ENCODE measurements at places on chromosomes 2 and 18.

- DNase-seq = no peak
Measured at GRCh38 chr2:168560817-168561499, 104.9 kb downstream of the CERS6 start.

DNA sequence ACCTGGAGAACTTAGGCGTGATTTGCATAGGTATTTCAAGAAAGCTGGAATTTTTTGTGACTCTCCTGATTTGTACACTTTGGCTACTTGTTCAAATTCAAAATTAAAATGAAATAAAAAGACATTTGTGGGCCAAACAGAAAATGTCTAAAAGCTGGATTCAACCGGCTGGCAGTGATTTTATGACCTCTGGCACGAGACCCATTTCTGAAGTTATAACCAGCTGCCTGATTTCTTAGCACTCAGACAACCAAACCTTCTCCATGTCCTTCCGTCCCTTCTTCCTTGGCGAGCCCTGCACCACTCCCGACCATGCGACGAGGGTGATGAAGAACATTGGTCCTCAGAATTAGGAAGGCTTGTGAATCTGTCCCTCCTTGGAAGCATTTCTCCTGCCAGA is 19.7 kb downstream of the PKDCC start:
- DNase-seq = no peak

DNA sequence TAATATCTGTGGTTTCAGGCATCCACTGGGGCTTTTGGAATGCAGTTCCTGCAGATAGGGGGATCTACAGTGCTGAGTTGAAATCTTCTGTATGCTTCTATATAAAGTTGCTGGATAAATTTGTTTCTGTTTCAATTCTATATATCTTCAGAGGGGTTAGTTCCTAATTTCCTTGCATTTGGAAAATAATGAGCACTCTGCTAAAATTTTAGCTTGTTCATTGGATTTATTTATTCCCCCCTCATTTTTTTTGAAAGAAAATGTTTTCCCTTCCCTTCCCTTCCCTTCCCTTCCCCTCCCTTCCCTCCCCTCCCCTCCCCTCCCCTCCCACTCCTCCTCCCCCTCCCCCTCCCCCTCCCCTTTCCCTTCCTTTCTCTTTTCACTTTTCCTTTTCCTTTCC is 212.3 kb downstream of the GPD2 start:
- no peak for DNase-seq

- no peak for DNase-seq
Measured at GRCh38 chr18:71913641-71914040, 630.5 kb downstream of the CBLN2 start.

- DNase-seq = no peak
Measured at GRCh38 chr2:68403199-68403644, 38.1 kb downstream of the PLEK start.

DNA sequence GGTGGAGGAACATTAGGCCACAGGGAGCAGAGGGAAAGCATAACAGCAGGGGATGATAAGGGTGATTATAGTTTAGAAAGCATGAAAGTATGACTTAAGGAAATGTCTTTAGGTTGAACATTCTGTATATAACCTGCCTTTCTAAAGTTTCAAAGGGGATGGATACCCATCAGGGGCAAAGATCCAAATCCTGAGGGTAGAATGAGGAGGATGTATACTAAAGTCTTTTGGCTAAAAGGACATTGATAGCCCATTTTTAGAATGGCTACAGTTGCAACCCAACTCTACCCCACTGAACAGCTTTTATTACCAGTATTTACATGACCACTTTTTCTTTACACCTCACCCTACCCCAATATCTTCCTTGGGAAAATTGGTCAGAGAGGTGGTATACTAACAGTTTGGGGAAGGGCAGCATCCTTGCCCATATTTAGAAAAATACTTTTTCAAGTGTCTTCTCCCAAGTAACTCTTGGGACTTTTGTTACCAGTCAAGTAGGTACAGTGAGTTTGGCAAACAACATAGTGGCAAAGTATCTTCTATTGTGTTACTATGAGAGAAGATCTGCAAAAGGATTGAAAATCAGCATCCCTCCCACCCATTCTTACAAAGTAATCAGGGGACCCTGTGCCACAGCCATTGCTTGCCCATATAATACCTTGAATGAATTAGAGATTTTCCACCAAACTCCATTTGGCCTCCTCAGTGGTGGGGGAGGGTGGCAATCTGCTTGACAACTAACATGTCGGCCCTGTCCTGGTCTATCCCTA is 8.3 kb downstream of the MAT2A start:
- no peak for DNase-seq

- DNase-seq = peak; percentile 25
Measured at GRCh38 chr18:10442551-10442971, 11.9 kb upstream of the APCDD1 start.

- DNase-seq = no peak
Measured at GRCh38 chr2:47535996-47536395, 133.0 kb downstream of the MSH2 start.

DNA sequence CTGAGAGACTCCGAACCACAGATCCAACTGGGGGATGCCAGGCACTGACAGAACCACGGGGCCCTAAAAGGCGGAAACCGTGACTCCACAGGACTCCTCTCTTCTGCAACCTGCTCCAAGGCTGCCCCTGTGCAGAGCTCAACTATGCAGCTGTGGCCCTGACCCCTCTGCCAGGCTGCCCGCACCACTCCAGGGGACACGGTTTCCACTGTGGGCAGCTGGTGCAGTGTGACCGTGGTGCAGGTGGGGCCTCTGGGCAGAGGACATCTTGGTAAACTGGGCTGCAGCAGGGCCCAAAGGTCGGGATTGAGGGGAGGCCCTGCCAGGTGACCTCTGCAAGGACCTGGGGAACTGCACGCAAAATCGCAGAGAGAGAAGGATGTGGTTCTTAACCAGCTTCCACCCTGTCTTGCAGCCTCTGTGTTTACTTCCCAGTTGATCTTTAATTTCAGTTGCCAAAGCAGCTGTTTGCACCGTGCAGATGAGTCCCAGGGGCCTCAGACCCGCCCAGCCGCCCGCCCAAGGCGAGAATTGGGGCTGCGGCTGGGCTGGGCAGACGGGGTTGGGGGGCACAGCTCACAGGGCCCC is 104.6 kb upstream of the CTDP1 start:
- no peak for DNase-seq

- DNase-seq = no peak
Measured at GRCh38 chr2:65053199-65053598, 3.0 kb upstream of the CEP68 start.

- peak; percentile 9 for DNase-seq
Measured at GRCh38 chr2:74436848-74437695, 4.7 kb downstream of the RTKN start.

DNA sequence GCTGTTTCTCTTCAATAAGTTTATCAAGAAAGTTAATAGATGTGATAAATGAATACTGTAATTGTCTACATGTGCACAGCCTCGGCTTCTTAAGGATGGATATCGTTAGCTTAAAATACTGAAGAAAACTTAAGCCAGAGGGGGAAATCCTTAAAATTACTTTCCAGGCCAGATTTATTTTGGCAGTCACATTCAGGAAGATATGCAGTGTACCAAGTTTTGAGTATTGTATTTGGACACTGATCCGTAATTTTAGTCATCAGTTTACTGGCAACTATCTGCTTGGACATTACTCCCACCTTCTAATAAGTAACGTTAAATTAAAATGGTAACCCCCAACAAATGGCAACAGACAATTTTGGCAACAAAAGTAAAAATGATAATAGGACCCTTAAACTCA is 770.0 kb upstream of the ZEB2 start:
- DNase-seq = no peak

DNA sequence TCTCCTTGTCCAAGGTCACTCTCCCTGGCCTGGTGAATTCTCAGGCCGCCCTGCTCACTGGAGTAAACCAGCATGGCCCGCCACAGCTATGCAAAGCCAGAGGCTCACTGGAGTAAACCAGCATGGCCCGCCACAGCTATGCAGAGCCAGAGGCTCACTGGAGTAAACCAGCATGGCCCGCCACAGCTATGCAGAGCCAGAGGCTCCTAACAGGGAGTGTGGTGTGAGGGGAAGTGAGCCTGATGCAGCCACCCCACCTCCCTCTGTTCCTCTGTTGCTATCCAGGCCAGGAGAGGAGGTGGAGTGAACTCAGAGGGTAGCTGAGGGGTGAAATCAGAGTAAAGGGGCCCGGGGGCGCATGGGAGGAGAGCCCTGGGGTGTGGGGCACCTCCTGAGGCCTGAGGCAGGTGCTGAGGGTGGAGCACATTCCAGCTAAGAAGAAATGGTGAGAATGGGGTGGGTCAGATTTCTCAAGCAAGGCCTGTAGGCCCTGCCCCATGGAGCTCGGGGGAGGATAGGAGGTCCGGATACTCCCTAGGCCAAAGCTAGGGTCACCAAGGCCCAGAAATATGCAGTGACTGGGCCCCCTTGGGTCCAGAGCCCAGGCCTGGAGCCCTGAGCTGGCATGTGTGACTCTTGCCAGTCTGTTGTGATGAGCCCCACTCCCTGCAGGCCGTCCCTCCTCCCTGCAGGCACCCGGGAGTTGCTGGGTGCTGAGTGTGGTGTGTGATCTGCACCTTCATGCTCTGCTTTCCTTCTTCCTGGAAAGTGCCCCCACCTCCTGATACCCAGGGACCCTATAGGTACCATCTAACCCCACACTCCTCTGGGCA is 1.5 kb downstream of the ATP6V1B1 start:
- no peak for DNase-seq

GRCh38 chr2:12585784-12586183 is 131.0 kb upstream of the TRIB2 start:
- no peak for DNase-seq

- peak; percentile 52 for DNase-seq
Measured at GRCh38 chr2:216034065-216034464, 20.7 kb upstream of the MREG start.

- DNase-seq = no peak
Measured at GRCh38 chr2:37447446-37447845, 103.0 kb downstream of the QPCT start.

DNA sequence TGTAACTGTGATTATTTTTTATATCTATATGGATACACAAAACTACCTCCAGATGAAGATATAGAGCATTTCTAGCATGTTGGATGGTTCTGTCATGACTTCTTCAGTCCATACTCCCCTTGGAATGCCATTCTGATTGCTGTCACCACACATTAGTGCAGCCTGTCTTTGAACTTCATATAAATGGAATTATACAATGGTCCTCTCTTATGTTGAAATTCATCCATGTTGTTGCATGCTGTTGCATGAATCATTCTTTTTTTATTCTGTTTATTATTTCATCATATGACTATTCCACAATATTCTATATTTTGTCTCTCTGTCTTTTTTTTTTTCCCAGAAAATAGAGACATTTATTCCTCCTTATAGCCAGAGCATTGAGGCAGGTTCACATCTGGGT is 74.1 kb downstream of the OSBPL6 start:
- no peak for DNase-seq

- no peak for DNase-seq
Measured at GRCh38 chr2:212974692-212975091, 176.7 kb downstream of the IKZF2 start.

- peak; percentile 69 for DNase-seq
Measured at GRCh38 chr2:74778381-74779264, 55.3 kb upstream of the HK2 start.

DNA sequence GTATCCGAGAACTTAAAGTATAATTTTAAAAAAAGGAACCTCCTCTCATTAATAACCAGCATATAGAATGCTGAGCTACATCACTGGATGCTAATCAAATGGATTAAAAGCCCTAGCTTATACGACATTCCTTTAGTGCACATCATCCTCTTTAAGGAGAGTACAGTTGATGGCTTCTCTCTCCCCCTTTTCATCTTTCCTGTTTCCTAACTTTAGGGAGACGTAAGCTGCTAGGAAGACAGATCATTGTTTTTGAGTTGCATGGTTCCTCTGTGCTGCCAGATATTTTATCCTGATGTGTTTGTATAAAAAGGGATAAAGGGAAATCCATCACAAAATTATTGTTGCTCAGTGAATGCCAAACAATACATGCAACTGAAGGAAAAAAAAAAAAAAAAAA is 94.2 kb downstream of the SLC8A1 start:
- DNase-seq = no peak

- DNase-seq = no peak
Measured at GRCh38 chr2:194618432-194618831, 1038.6 kb upstream of the SLC39A10 start.

GRCh38 chr2:95323347-95324155 is 26.4 kb downstream of the KCNIP3 start:
- peak; percentile 37 for DNase-seq

GRCh38 chr2:229798446-229799155 is 84.2 kb upstream of the DNER start:
- DNase-seq = no peak

DNA sequence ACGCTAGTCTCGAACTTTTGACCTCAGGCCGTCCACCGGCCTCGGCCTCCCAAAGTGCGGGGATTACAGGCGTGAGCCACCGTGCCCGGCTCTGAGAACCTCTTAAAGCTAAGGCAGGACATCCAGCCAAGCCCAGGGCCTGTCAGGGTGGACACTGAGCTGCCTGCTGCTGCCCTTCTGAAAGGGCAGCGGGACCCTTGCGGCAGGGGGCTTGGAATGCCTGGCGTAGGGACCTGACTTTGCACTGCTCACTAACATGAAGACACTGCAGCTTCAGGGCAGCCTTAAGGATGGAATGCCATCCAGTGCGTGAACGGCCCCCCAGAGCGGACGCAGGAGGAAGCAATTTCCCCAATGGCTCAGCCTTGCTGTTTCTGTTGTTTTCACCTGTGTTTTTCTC is 9.0 kb downstream of the CYS1 start:
- DNase-seq = no peak

- peak; percentile 31 for DNase-seq
Measured at GRCh38 chr2:235171550-235172031, 219.8 kb downstream of the SH3BP4 start.

DNA sequence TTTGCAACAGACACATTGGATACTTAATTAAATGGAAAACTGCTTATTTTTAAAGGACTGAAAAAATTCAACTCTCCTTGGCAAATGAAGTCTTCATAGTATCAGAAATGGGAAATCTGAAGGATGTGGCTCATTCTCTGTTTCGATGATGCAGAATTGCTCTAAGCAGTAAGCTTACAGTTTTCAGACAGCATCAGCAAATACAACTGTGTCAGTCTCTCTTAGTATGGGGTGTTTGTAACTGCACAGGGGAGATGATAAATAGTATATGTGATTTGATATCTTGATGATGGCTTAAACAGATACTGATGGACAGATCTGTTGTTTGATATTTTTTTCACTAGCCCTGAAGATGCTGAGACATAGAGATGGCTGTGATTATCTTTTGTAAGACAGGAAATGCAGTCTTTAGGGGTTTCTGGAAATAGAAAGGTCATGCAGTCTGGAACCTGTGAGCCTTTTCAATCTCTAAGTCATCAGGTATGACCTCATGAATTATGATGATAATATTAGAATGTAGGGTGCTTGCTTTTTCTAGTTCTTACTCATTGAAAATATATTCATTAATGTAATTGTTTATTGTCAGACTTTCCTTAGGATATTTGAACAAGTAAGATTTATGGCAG is 84.2 kb downstream of the SLC4A10 start:
- DNase-seq = peak; percentile 32
